ENCODE measurements at places on chromosomes 7 and 10.

GRCh38 chr7:44057181-44057848, 8.1 kb downstream of the PGAM2 start:
- no peak for DNase-seq

DNA sequence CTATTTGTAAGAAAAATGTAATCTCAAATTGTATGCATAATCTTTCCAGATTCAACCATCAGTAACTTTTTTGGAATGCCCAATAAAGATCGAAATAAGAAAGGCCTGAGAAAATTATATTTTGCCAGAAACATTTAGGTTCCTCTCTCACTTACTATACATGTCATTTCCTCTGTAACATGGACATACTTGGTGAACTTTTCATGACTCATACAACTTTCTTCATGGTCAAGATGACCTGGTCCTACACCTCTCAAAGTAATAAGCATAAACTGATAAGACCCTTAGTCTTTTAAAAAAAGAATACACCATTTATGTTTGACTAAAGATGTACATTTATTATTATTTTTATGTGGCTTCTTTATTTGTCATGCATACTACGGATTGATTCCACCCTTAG, 125.3 kb downstream of the REEP3 start:
- DNase-seq: no peak

GRCh38 chr7:112182749-112183148, 23.4 kb downstream of the DOCK4 start:
- no peak for DNase-seq

DNA sequence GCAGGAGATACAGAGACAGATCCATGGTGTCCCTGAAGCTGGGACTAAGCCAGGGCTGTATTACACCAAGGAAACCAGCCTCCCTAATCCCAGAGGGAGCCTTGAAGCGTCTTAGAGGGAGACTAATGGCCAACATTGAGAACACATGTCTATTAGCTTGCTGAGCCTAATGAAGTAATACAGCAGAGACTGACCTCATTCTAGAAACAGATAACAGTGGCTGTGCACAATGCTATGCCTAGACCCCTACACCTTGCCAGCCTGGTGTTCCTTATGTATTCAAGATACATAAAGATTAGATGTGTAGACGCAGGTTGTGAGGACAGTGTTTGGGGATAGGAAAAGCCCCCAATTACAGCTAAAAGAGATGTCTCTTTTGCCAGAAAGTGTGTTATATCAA, 19.1 kb downstream of the GRM8 start:
- DNase-seq: no peak

DNA sequence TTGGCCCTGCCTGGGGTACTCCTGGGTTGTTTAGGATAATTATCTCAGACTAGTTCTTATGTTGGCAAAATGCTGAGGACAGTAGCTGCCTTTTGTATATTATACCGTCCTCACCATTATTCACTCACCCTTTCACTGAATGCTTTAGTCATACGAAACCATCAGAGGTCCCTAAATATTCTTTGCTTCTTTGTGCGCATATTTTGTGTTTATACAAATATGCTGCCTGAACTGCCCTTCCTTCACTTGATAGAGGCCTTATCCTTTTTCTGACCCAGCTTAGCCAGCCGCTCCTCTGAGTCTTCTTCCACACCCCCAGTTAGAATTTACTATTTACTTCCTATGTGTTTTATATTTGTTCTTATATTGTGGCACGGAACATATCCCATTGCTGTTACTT, 70.2 kb upstream of the OSBPL3 start:
- DNase-seq: no peak

GRCh38 chr10:35533565-35533964, 71.6 kb upstream of the GJD4 start:
- DNase-seq: no peak

DNA sequence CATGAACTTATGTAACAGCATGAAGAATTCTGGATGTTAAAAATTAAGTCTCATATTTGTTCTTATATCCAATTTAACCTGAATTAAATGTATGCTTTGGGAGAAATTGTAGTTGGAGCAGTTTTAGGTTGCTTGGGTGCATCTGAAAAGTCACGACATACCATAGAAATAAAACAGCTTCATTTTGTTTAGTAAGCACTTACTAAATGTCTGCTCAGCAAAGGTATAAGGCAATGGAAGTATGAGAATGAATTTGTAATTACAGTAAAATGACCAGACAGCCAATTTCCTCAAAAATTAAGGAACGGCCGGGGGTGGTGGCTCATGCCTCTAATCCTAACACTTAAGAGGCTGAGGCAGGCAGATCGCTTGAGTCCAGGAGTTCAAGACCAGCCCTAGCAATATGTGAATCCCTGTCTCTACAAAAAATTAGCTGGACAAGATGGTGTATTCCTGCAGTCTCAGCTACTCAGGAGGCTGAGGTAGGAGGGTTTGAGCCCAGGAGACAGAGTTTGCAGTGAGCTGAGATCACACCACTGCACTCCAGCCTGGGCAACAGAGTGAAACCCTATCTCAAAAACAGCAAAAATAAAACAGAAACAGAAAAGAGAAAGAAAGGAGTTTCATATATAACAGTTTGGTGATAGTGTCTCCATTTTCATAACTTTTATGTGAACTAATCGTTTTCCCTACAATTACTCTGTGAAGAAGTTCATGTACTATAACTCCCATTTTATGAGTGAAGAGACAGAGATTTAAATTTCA, 47.2 kb upstream of the KLF6 start:
- no peak for DNase-seq

GRCh38 chr10:637771-638195, 51.7 kb downstream of the DIP2C start:
- no peak for DNase-seq

GRCh38 chr10:89002226-89002978, 11.8 kb downstream of the FAS start:
- no peak for DNase-seq

DNA sequence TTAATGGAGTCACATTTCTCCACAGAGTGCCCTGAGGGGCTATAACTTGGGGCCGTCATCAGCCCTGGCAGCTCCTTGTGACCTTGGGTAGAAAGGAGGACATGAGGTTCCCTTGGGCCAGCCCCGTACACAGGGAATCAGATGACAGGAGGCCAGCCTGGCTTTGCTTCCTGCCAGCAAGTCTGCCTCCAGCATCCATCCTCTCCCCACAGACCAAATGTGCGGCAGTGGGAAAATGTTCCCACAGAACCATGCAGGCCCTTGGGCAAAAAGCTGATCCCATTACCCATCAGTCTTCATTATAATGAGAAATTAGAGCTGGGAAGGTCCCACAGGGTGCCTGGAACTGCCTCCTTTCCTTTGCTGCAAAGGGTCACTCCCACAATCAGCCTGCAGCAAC, 908.3 kb downstream of the GRID1 start:
- DNase-seq: no peak

Measured in stimulated activated CD8-positive, alpha-beta memory T cell treated with anti-CD3 and anti-CD28 coated beads, Interleukin-4, amount 100 ng/mL, for 24 hours (primary cell).